Heart left ventricle (tissue), 16 donors: ENCODE measurements at places on chromosomes 7 and 10. TPM values are rescaled to one million over a fixed set of nuclear protein-coding genes. Genes with fewer than 3 reads are reported as not detected.

The ACTR3C gene
- 5.9 TPM for total RNA-seq

The SPDYE8 gene
- total RNA-seq = not detected

The FAM24B gene
- total RNA-seq = not detected

The HACD1 gene
- 205 TPM for total RNA-seq

The GPR26 gene
- not detected for total RNA-seq

The SYT15B gene
- total RNA-seq = 2.2 TPM
